Stimulated activated naive CD8-positive, alpha-beta T cell treated with anti-CD3 and anti-CD28 coated beads, Interleukin-15, amount 100 ng/mL, for 72 hours (primary cell): ENCODE measurements at places on chromosomes 11 and 22.

DNA sequence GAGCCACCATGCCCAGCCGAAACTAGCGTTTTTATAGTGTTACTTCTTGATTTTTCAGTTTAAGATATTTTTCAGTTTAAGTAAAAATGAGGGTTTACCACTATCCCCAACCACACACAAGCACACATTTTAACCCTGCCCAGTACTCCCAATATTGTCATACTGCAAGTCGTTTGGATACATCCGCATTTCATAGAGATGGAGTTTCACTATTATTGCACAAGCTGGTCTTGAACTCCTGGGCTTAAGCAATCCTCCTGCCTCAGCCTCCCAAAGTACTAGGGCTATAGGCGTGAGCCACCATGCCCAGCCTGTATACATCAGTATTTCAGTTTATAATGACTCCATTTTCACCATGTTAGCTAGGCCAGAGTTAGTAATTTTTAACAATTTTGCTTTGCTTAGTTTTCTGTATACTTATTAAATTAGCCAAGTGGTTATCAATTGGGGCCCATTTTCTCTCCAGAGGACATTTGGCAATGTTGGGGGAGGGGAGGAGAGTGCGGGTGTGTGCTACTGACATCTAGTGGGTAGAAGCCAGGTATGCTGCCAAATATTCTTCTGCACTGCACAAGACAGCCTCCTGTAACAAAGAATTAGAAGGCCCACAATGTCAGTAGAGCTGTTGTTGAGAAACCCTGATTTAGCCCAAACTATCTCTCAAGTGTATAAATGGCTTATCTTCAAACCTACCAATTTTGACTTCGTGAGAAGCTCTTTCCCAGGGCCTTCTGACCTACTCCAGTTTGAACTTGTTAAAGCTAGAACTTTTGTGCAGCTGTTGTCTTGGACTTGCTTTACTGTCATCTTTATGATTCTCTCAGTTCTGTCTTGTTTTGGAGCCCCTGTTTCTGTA, 7.3 kb downstream of the USP47 start:
- DNase-seq = peak; percentile 57

GRCh38 chr11:85247797-85248196, 379.3 kb downstream of the DLG2 start:
- DNase-seq = no peak

DNA sequence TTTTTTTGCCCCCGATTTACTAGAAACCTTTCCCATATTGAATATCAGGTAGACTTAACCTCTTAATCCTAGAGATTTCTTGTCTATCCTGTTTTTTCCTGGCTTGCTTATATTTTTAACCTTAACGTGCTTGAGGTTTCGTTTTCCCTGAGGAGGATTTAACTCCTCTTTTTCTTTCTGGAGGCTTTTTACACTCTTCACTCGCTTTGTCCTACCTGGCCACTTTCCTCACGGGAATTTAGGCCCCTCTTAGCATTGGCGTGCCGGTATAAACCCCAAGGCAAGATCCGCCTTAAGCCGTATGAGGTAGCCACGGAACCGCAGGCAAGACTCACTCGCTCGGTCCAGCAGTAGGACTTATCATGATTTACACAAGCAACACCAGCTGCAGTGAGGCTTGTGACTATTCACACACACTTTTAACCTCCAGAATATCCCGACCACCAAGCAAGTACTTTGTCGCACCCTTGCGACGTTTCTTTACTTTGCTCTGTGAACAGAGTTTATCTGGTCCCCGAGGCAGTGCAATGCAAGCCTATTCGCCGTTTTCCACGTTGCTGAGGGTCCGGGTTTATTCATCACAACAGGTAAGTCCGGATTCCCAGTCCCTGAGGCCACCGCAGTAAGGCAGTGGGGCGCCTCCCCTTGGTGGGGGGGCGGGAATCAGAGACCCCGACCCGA, 20.6 kb upstream of the ALDH3B2 start:
- no peak for DNase-seq

- no peak for DNase-seq
These were observed 85.7 kb downstream of the CSNK2A3 start for GRCh38 chr11:11267312-11267711.

DNA sequence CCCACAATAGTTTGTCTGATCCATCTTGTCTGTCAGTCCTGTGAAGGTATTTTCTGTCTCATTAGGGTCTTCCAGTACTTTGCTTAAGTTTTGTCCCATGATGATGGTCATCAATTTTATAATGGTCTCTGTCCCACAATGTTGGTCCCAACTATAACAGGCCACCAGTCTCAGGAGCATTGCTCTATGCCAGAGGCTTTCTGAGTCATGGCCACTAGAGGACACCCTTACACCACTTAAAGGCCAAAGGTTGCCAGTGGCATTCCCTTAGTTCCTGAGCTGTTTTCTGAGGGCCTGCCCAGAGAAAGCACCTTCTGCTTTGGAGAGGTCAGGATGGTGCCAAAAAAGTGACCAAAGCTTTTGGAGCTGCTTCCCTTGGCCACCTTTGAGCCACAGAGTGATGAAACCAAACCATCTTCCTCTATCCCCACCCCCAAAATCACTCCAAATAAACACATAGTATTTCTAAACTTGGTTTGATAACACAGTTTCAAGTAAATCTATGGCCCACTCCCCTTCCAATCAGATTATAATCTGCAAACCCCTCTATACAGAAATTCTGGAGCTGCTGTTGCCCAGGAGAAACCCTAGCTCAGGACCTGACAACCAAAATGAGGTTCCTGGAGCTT, 19.3 kb downstream of the EIF3F start:
- peak; percentile 17 for DNase-seq

- DNase-seq = no peak
These were observed 11.6 kb downstream of the IL2RB start for GRCh38 chr22:37137903-37138665.

- no peak for DNase-seq
These were observed 669 bp upstream of the GAL3ST1 start for GRCh38 chr22:30574997-30575671.

- DNase-seq = no peak
These were observed 9.0 kb upstream of the KCNJ11 start for GRCh38 chr11:17397311-17398002.

DNA sequence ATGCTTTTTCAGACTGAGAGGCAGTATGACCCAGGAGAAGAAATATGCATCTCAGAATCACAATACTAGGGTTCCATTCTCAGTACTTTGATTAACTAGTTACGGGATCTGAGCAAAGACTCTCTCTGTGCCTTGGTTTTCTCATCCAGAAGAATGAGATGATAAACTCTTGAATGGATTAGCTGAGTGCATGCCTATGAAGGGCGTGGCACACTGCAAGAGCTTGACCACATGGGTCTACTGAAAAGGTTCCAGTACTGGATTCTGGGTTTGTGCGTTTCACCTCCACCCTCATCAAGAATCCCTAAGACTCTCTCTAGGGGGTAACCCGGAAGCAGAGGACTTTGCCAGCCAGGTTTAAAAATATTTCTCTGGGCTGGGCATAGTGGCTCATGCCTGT, 25.6 kb downstream of the PGA5 start:
- no peak for DNase-seq

DNA sequence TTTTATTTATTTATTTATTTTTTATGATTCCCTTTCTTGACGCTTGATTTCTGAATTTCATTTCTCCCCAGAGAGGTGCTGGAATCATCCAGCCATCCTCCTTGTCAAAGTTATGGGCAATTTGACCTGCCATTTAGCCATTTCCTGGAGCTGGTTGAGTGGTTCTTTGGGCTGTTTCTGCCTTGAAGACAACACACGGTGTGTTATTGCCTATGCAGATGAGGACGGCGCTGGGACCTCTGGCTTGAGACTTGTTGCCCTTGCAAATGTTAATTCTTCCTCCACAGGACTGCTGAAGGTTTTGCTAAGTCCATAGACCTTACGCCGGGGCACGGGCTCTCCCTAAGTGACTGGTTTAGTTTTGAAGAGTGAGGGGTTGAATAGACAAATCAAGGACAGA, 147.9 kb upstream of the PLET1 start:
- DNase-seq = no peak

GRCh38 chr11:64869571-64870175, 8.7 kb downstream of the EHD1 start:
- no peak for DNase-seq

- DNase-seq = no peak
These were observed 39.1 kb upstream of the SPTBN2 start for GRCh38 chr11:66768088-66768521.

- no peak for DNase-seq
These were observed 3.1 kb upstream of the TMA7B start for GRCh38 chr22:39956932-39957664.

GRCh38 chr11:33262011-33262645, 4.9 kb downstream of the HIPK3 start:
- DNase-seq = no peak

- no peak for DNase-seq
These were observed 222.9 kb downstream of the NAV2 start for GRCh38 chr11:19935507-19935906.
